ENCODE measurements at places on chromosomes 12 and 14.

- DNase-seq: no peak
Observed at GRCh38 chr14:58808828-58809227, 171.1 kb downstream of the DACT1 start.

- peak; percentile 26 for DNase-seq
Observed at GRCh38 chr12:13039328-13039956, 4.7 kb upstream of the FAM234B start.

- no peak for DNase-seq
Observed at GRCh38 chr12:29960122-29960521, 176.4 kb upstream of the TMTC1 start.

DNA sequence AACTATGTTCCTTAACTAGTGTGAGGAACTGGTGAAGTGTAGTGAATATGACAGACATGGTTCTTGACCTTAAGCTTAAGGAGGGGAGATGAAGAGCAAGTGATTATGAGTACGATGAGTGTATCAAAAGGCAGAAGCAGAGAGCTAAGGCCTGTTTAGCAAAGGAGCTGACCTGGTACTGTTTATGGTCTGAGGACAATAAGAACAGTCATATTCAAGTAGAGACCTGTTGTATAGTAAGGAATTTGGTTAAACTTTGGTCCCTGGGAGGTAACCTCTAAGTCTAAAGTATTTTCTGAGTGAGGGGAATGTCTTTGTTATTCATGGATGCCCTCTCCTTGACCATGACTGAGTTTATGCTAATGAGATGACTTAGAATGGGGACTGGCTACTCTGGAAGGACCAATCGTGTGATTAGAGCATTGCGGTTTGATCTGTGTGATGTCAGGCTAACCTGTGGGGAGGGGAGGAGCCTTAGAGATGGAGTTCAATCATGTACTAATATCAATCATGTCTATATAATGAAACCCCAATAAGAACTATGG is 389.3 kb downstream of the BMP4 start:
- no peak for DNase-seq

- DNase-seq: no peak
Observed at GRCh38 chr14:23351681-23352505, 794 bp downstream of the SLC22A17 start.

DNA sequence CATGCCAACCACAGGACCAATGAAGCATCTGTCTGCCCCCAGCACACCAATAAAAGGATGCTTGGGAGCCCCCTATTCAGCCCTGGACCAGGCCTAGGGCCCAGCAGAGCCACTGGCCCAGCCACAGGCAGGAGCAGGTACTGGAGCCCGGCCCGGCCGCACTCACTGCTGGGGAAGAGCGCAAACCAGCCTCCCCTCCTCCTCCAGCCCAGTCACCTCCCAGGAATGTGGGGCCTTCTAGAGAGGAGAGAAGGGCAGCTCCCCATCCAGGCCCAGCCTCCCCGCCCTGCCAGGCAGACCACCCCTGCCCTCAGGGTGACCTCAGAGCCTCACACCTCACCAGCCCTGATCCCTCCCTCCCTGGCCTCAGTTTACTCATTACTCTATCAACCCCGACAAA is 56.2 kb downstream of the CCNK start:
- no peak for DNase-seq

GRCh38 chr14:57567220-57567619 is 73.6 kb upstream of the CCDC198 start:
- no peak for DNase-seq

DNA sequence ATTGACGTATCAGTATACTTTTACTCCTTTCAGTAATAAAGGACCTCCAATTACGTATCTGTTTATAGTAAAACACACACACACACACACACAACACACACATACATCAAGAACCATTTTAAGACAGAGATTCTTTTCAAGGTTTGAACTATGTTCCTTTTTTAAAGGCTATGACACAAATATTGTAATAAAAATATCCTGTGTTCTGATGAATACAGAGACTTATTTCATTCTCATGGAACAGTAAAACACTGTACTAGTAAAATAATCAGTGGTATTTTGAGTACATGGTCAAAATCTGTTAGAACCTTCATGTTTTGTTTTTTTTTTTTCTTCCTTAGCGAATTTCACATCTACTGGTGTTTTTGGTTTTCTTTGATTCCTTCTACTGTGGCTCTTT is 7.6 kb downstream of the FLRT2 start:
- DNase-seq: no peak

- DNase-seq: no peak
Observed at GRCh38 chr14:58307597-58308316, 9.4 kb downstream of the ARID4A start.

DNA sequence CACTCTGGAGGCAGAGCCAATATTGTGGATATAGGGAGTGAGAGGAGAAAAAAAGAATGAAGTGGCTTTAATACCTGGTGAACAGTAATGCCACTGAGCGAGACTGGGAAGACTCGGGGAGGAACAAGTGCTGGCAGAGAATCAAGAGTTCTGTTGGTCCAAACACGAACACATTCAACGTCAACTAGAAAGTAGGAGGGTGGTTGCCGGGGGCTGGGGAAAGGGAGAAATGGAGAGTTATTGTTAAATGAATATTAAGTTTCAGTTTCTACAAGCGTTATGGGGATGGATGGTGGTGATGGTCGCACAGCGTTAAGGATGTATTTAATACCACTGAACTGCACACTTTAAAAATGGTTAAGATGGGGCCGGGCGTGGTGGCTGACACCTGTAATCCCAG is 2.8 kb downstream of the SPRING1 start:
- no peak for DNase-seq

DNA sequence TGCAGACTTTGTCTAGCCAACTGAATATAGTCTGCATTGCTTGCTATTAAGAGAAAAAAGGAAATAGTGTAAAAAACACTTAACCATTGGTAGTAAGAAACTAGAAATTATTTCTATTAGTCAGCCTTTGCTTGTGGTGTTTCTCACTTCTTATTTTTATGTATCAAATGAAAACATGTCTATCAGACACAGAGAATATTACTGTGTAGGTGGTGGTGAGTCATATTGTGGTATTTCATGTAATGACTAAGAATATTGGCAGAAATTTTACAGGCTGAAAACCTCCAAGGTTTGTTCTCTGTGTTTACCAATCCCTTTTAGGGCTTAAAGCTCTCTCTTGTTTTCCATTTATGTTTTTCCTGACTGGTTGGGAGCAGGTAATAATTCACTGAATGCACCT is 87.2 kb downstream of the DAAM1 start:
- DNase-seq: no peak

GRCh38 chr12:76470028-76470939 is 89.3 kb downstream of the OSBPL8 start:
- DNase-seq: no peak

GRCh38 chr12:104735801-104736200 is 222.3 kb downstream of the SLC41A2 start:
- no peak for DNase-seq

GRCh38 chr14:30354439-30354838 is 204.5 kb upstream of the G2E3 start:
- DNase-seq: no peak

DNA sequence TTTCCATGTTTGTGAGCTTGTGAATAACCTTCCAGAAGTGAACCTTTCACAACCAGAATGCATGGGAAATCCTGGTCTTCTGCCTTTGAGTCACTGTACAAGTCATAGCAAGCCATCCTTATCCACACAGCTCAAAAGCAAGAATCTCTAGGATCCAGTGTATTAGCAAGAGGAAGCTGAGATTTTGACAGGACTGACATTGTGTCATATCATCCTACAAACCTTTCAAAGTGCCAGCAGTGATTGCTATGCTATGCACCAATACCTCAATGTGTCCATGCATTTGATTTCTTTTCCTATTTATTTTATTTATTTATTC is 13.5 kb upstream of the NRDE2 start:
- DNase-seq: no peak

DNA sequence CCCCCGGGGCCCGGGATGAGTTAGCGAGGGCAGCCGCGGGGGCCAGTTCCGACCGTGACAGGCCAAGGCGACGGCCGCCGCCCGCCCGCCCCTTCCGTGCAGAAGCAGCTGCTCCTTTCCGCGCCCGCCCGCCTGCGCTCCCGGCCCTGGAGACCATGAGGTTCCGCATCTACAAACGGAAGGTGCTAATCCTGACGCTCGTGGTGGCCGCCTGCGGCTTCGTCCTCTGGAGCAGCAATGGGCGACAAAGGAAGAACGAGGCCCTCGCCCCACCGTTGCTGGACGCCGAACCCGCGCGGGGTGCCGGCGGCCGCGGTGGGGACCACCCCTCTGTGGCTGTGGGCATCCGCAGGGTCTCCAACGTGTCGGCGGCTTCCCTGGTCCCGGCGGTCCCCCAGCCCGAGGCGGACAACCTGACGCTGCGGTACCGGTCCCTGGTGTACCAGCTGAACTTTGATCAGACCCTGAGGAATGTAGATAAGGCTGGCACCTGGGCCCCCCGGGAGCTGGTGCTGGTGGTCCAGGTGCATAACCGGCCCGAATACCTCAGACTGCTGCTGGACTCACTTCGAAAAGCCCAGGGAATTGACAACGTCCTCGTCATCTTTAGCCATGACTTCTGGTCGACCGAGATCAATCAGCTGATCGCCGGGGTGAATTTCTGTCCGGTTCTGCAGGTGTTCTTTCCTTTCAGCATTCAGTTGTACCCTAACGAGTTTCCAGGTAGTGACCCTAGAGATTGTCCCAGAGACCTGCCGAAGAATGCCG is 699 bp downstream of the MGAT2 start:
- peak; percentile 47 for DNase-seq

DNA sequence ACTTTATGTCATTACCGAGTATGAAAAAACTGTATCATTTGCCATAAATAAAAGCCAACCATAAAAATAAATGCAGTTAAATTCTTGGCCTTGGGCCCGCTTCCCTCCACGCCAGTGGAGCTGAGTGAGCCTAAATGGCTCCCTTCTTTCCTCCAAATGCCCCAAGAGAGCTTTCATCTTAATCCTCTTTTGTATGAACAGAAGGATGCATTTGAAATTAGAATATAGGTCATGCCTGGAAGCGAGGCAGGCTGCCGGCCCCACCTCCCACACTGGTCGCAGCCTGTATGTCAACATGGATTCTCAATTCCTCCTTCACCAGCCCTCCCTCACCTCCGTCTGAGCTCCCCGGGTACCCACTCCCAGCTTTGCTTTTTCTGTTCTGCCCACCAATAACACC is 245.7 kb downstream of the SLC15A4 start:
- no peak for DNase-seq

DNA sequence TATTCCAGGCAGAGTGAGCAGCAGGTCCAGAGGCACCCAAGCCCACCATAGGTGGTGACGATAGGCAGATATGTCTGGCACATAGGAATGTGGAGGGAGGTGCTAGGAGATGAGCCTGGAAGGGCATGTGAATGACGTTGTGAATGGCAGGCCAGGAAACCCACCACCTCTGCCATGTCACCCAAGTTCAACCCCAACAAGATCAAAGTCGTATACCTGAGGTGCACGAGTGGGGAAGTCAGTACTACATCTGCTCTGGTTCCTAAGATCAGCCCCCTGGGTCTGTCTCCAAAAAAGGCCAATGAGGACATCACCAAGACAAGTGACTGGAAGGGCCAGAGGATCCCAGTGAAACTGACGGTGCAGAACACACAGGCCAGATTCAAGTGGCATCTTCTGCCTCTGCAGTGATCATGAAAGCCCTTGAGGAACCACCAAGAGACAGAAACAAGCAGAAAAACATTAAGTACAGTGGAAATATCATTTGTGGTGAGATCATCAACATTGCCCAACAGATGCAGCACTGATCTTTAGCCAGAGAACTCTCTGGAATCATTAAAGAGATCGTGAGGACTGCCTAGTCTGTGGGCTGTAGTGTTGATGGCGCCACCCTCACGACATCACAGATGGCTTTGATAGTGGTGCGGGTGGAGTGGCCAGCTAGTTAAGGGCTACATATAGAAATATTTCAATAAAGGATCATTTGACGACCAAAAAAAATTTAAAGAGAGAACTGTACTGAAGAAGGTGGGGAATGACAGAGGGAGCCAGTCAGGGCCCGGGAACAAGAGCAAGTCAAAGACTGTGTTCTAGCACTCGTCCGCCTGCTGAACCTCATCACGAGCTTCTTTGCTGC is 99.7 kb downstream of the ZFP36L1 start:
- DNase-seq: no peak

- DNase-seq: no peak
Observed at GRCh38 chr12:100184549-100185145, 16.0 kb upstream of the ACTR6 start.

DNA sequence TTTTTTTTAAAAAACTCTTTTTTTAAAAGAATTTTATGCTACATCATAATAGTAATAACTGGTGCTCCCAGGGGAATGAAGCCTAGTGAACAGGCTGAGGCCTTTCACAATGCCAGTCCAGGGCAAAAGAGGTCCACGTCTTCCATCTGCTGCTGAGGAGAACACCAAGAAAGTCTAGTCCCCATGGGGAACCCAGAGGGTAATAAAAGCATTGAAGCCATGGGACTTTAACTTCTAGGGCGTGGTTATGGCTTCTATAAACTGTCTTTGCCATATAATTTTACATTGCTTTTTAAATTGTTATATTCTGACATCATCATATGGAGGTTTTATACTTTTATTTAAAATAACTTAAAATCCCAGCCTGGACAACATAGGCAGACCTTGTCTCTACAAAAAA is 64.3 kb downstream of the SLC16A7 start:
- DNase-seq: no peak

- DNase-seq: peak; percentile 36
Observed at GRCh38 chr12:125228519-125229260, 163.5 kb downstream of the AACS start.

GRCh38 chr12:51323966-51324895 is at the start of gene BIN2:
Gene BIN2 (minus strand): TSS chr12:51324174. CDS start chr12:51324102, 72 bp downstream.
- DNase-seq: peak; percentile 79

DNA sequence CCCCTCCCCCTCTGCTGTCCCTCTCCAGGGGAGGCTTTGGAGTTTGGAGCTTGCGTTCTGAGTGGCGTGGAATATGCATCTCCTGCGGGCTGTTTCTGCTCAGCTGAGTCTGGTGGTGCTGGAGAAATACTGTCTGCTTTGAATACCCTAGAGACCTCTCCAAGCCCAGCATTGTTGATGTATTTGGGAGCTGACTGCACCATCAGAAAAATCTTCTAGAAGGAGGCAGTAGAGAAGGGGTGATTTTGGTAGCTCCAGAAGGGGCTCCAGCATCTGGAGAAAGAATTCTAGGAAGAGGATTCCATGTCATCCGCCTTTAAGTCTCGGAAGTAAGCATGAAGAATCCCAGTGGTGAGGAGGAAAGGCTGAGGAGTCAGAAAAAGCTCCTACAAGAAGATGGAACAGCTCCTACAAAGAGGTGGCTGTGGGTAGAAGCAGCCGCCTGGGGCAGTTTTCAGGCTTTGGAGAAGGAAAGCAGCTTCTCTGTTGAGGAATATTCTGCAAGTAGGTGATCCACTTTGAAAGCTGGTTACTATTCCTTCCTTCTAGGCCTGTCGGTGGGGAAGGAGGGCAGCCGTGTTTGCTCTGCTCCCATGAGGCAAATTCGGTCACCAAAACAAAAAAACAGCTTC is 9.7 kb downstream of the MLXIP start:
- DNase-seq: no peak

GRCh38 chr12:54358191-54358944 is 5.9 kb downstream of the GPR84 start:
- peak; percentile 77 for DNase-seq

GRCh38 chr14:93128725-93129459 is 13.2 kb upstream of the ITPK1 start:
- no peak for DNase-seq

Data from NAMALWA (cell line).